Lower lobe of right lung (tissue), 2 donors: ENCODE measurements at places on chromosomes 7 and 10. TPM values are rescaled to one million over a fixed set of nuclear protein-coding genes. Genes with fewer than 3 reads are reported as not detected.

TMEM270 gene
- not detected for total RNA-seq

GRCh38 chr7:98555403-98555802 lies 61.7 kb upstream of the NPTX2 start:
- H3K4me3 ChIP-seq: no peak overlapping the region
- no peaks in the 10 kb centered on the region for H3K36me3 ChIP-seq
- H3K27ac ChIP-seq: no peak overlapping the region
- no peaks in the 10 kb centered on the region for H3K4me1 ChIP-seq

DNA sequence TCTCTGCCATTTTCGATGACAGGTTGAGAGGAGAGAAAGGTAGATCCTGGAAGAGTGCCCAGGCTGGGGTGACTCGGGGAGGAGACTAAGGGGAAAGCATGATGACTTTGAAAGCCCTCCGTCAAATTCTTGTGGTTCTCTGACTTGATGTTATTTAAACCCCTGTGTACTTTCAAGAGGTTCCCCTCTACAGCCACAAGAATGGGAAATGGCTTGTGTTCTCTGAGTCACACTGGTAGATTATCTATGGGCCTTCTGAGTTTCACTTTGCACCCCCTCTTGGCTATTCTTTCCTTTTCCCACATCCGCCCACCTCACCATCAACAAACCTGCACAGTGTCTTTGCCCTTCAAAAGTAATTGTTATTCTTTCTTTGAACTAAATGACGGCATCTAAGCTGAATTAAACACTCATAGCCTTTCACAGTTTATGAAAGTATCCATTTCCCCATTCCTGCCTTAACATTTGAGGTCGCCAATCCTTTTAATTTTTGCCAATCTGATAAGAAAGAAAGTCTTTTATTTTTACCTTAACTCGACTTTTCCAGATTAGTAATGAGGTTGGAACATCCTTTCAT lies 24.1 kb downstream of the PRF1 start:
- H3K36me3 ChIP-seq: no peaks in the 10 kb centered on the region
- DNase-seq: no peak
- H3K4me3 ChIP-seq: no peak overlapping the region
- peaks cover 34% of the 10 kb centered on the region for H3K4me1 ChIP-seq

- no peak overlapping the region for H3K4me3 ChIP-seq
- H3K27me3 ChIP-seq: peaks cover 7% of the 10 kb centered on the region
- DNase-seq: peak; percentile 12
- H3K36me3 ChIP-seq: no peaks in the 10 kb centered on the region
- no peaks in the 10 kb centered on the region for H3K4me1 ChIP-seq
- H3K27ac ChIP-seq: no peak overlapping the region
Measured at GRCh38 chr10:70913893-70914240, 25.5 kb upstream of the PCBD1 start.

DNA sequence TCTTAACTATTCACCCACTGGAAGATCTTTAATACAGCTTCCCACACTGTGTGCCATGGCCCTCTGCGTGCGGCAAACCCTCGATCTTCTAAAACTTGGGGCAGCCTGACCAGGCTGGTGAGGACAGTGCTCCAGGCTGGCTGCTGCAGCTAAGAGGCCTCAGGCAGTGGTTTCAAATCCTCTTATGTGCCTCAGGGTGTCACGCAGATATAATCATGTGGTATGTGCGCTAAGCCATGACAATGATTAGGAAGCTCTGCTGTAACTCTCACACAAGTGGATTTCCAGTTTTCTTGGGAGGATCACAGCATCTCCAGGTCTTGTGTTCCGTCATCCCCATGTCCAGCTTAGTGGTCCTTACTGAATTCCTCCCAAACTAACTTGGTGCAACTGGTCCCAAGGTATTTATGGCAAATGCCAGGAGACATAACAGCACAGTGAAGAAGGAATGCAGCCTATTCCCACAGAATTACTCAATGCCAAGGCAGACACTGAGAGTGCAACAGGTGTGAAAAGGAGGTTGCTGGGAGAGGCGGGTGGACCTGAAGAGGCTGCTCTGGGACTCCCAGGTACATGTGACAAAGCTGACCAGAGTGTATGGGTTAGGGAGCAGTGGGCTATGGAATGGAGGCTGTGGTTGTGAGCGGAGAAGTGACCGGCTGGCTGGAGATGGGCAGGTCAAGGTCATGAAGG lies 2.3 kb downstream of the HPS1 start:
- H3K27me3 ChIP-seq: no peaks in the 10 kb centered on the region
- peaks cover 40% of the 10 kb centered on the region for H3K36me3 ChIP-seq
- no peak overlapping the region for H3K27ac ChIP-seq

GRCh38 chr10:44045020-44045419 lies 339.9 kb downstream of the CXCL12 start:
- H3K36me3 ChIP-seq: no peaks in the 10 kb centered on the region
- no peak overlapping the region for H3K4me3 ChIP-seq
- H3K27ac ChIP-seq: no peak overlapping the region
- H3K27me3 ChIP-seq: no peaks in the 10 kb centered on the region

GRCh38 chr7:25831062-25831691 lies 320.8 kb upstream of the NFE2L3 start:
- no peaks in the 10 kb centered on the region for H3K4me1 ChIP-seq
- no peak overlapping the region for H3K4me3 ChIP-seq
- no peak for DNase-seq
- no peaks in the 10 kb centered on the region for H3K36me3 ChIP-seq
